ENCODE measurements at places on chromosomes 5 and 9.

DNA sequence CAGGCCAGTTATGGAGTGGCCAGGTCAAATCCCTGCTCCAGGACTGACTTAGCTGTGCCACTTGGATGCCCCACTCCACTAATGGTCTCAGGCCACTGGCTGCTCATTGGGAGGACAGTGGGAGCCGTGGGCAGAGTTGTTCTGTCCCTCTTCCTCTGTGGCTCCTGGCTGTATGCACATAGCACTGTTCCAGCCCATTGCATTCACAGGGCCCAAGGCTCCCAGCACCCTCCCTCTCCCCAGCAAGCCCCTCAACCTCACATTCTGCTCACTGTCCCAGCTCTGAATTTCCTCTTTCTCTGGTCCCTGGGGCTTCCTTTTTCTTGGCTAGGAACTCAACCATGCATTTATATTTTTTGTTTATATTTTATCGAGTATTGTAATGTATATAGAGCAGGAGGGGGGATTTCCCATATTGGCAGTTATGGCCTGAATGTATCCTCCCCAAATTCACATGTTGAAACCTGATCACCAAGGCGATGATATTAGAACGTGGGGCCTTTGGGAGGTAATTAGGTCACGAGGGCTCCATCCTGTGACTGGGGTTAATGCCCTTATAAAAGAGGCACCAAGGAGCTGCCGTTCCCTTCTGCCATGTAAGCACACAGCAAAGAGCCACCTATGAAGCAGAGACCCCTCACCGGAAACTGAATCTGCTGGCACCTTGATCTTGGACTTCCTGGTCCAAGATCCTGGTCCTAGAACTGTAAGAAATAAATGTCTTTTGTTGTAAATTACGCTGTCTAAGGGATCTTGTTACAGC lies 17.0 kb upstream of the MVB12B start:
- DNase-seq = no peak

DNA sequence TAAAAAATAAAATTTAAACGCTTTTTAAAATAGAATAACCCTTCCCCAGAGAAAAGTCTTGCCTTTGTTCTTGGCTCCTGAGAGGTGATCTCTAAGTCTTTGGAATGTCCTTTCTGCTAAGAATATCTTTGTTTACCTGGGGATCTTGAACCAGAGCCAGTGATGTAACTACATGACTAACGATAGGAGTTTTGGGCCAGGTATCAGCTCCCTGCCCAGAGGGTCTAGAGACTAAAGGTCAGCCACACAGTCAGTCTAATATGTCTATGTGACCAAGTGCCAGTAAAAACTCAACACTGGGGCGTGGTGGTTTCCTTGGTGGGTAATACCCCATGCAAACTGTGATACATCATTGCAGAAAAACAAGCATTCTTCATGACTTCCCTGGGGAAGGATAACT lies 1351.9 kb upstream of the C9orf72 start:
- peak; percentile 22 for DNase-seq

DNA sequence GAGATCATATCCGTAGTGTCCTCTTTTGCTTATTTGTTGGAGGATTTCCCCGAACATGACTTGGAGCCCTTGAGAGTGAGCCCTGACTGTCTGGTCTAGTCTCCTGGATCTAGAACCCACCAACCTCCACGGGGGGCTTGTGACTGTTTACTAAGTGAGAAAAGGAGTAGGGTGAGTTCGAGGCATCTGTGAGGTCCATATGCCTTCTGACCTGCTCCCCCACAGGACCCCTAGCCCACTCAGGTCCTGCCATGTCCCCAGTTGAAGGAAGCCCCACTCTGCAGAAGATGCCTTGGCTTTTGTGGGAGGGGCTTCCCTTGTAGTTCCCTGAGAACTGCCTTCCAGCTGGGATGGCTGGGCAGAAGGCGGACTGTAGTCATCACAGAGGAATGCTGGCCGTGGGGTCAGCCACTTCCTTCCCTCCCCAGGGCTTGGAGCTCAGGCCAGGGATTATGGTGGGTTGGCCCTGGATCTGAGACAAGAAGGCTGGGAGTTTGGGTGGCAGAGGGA lies 7.0 kb upstream of the IRF1 start:
- peak; percentile 93 for DNase-seq

- DNase-seq = no peak
Observed at GRCh38 chr9:33103501-33104281, 27.2 kb upstream of the SMU1 start.

- no peak for DNase-seq
Observed at GRCh38 chr5:171484460-171484899, 65.0 kb downstream of the FGF18 start.

DNA sequence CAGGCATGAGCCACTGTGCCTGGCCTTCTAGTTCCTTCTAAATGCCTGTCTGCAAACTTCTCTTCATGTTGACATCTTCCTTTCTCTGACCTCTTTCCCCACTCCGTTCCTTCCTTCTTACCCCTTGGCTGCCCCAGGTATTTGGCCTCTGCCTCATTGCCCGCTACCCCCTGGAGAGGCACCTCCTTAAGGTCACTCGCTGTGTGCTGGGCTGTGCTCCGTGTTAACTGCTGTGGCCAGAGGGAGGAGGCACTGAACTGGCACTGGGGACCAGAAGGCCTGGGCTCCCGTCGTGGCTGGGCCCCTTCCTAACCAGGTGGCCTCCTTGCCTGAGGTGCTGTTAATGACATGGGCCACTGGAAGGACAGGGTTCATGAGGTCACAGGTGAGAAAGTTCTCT lies 39.4 kb downstream of the LAMC3 start:
- DNase-seq = peak; percentile 11

GRCh38 chr5:16160706-16161105 lies 18.9 kb downstream of the MARCHF11 start:
- DNase-seq = peak; percentile 72

GRCh38 chr9:134494273-134494815 lies 147.3 kb upstream of the COL5A1 start:
- DNase-seq = no peak

GRCh38 chr5:123434796-123435195 lies 11.6 kb upstream of the CEP120 start:
- DNase-seq = no peak

DNA sequence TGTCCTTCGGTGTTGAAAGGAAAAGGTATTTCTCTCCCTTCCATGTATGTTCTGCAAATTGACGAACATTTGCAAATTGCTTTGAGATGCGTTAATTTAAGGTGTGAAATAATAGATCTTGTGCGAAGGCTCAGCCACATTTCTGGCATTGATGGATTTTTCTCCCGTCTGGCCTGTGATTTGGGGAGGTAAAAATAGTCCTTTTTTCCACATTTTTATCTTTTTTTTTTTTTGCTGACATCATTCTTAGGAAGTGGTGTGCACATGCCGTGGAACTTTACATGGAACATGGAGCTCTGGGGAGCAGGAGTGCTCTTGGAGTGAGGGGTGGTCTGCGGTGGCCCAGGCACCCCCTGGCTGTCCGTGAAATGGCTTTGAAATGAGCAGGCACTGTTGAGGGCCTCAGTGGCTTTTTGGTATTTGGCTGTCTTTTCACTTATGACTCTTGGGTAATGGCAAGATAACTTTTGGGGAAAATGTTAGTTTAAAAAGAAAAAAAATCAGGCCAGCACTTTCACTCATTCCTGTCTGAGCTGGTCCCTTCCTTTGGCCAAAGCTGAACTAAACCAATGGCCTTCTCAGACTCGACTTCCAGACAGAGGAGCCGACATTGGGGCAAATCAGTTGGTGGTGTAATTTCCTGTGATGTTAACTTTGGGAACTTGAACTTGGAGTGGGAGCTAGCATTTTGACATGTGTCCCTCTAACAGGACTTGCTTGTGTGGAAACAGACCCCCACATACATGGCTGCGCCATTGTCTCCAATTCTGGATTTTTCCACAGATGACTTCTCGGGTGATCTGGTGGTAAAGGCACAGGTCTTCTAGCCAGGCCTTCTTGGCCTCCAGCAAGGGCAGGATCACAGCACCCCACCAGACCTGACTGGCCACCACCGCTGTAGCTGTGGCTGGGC lies 4.2 kb downstream of the NEK6 start:
- no peak for DNase-seq
